Fibroblast of villous mesenchyme (primary cell): ENCODE measurements at places on chromosomes 5 and 9.

DNA sequence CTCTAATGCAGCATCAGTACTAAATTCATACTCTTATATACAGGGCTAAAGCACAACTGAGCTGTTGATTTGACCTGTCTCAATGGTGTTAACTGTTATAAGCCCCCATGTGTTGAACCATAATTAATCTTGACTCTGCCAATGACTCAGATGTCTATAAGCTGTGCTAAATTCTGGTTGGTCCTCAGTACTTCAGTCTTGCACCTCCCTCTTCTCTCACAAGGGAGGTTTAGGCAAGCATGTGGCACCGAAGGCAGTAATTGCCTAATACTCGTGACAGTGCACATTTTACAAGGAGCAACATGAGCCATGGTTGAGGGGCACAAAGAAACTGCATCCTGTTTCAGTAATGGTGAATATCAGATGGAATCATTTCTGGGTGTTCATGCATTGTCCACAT lies 255.9 kb downstream of the TRPM3 start:
- no peak for DNase-seq

DNA sequence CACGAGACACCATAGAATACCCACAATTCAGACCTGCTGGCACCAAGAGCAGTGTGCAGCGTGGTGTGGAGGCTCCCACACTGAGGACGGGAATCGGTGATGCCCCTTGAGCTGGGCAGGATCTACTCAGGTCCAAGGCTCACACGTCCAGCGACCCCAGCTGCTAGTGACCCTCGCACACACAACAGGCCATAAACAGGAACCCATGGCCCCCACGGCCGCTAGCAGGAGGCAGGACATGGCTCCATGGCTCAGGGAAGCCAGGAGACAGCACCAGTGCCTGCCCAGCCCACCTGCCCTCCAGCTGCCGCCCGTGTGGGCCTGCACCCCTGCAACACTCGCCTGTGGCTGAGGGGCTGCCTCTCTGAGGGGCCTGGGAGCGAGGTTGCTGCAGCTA lies 43.4 kb upstream of the SLC9A3 start:
- DNase-seq, result no peak

- DNase-seq, result no peak
Observed at GRCh38 chr9:112384219-112384618, 4.3 kb downstream of the HSDL2 start.

DNA sequence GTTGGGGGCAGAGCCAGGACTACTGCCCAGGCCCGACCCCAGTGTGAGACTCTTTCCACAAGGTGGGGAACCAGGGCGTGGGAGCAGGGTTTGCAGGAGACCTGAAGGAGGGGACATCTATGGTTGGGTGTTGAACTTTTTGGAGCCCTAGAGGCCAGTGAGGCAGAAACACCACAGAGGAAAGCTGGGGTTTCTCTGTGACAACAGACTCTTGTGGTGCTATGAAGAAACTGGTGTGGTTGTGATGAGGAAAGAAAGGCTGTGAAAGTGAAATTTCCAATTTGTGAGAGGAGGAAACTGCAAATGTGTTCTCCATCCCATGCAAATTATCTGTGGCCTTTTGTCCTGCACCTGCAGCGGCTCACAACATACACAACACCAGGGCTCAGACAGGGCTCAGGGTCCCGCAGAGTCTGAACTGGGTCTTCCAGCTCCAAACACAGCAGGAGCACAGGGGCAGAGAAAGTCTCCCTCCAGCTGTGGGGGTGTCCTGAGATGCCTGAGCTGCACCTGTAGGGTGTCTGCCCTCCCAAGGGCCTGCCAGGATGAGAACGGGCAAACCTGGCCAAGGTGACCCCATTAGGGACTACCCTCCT lies 51.4 kb upstream of the GRHPR start:
- no peak for DNase-seq

DNA sequence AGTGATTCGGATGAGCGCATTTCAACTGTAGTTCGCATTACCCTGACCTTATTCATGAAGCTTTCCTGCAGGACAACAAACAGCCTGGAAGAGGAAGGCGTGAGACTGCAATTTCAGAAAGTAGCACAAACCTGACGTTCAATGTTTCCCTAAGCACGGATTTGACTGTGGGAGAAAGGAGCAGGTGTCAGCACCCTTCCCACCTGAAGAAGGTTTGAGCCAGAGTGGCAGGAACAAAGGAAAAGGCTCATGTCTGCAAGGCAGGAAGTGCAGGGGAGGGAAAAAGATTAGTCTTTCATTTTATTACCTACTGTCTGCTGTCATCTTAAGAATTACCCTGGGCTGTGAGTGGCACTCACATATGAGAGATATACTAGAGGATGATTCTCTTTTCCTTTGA lies 114.0 kb downstream of the MED10 start:
- no peak for DNase-seq
